Stimulated activated CD8-positive, alpha-beta memory T cell treated with anti-CD3 and anti-CD28 coated beads, Interleukin-2, amount 100 ng/mL, for 1 hour (primary cell): ENCODE measurements at places on chromosomes 2 and 18.

GRCh38 chr2:234427081-234428061, 69.5 kb downstream of the ARL4C start:
- no peak for DNase-seq

GRCh38 chr18:72652990-72653593, 109.0 kb upstream of the CBLN2 start:
- no peak for DNase-seq

DNA sequence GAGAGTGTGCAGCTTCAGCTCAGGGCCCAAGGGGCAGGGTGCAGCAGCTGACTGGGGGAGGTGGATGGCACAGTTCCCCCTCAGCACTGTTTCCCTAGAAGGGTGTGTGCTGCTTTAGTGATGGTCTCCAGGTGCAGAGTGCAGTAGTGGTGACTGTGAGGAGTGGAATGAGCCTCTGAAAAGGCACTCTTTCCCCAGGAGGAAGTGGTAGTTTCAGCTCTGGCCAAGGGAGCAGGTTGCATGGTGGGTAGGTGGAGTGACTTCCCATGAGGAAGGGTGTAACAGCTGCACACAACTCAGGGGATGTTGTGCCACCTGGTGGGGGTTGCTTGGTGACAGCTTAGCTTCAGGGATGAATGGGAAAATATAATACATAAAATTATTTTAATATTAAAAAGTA, 251.5 kb upstream of the NXPH2 start:
- DNase-seq, result no peak

GRCh38 chr18:21701621-21702020, 3.0 kb downstream of the ABHD3 start:
- DNase-seq, result no peak
